RKO (cell line): ENCODE measurements at places on chromosomes 5 and 9.
A peak's percentile ranks its signal among the peaks of the same experiment; 100 is the strongest.

DNA sequence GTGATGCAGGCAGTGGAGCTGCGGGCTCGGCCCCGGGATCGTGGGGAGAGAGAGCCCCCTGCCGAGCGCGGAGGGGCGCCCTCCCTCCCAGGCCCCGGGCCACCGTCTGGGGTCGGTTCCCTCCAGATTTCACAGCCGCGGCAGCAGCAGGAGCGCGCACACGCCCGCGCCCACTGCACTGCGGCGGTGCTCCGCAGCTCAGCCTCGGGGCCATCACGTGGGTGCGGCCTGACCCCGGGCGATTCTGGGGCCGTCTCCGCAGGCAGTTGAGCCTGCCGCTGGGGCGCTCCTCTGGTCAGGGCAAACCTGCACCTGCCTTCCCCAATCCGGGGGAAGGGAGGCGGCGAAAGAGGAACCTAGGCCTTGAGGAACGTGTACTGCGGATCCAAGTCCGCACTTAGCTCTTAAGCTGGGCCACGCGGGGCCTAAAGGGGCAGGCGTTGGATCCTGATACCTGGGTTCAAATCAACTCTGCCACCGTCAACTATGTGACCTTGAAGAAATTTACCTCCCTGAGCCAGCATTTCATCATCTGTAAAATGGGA, 9.4 kb upstream of the DELE1 start:
- DNase-seq: no peak

- DNase-seq: no peak
Measured at GRCh38 chr5:136527311-136527710, 162.0 kb upstream of the TRPC7 start.

DNA sequence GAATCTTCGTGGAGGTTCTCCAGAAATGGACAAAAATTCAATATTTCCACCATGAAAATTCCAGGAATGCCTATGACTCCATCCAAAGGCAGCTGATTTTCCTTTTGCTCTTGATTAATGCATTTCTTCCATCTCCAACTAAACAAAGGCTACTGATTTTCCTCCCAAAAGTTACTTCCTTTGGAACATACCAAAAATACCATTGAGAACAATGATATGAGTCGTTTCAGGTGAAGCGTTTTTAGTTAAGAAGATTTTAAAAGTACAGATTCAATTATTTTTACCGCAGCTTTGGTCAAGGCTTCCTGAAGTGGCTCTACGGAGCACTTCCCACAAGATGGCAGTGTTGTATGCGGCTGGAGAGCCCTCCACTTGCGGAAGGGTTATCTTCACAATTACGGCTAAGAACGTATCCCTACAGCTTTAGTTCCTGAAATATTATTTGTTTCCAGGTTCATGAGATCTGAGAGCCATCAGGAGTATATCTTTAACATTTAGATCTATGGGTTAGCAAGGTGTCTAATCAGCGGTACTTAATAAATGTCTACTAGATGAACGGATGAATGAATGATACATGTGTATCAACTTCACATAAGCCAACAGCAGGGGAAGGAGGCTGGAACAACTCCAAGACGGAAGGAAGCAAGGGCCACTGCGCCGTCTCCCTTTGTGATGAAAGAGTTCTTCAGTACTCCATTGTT, 35.9 kb upstream of the ARSB start:
- DNase-seq: peak; percentile 52

GRCh38 chr5:76801803-76802195, 17.0 kb upstream of the F2RL1 start:
- DNase-seq: no peak

GRCh38 chr5:33362915-33363314, 77.8 kb upstream of the TARS1 start:
- no peak for DNase-seq

GRCh38 chr9:125920402-125920801, 173.2 kb downstream of the PBX3 start:
- DNase-seq: no peak

DNA sequence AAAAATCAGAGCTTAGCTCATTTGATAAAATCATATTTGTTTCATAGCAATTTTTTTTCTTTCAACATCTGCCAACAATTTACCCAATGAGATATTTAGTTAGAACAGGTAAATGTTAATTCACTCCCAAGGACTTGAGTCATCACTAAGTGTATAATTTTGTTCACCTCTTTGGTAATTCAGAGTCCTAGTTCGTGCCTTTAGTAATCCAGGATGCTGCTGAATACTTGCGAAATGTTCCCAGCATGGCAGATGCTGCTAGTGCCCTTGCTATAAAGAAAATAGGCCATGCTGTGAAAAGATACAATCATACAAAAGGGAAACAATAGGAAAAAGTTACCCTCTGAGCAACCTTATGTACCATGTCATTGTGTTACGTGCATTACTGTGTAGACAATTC, 210.5 kb downstream of the CSNK1G3 start:
- DNase-seq: no peak

DNA sequence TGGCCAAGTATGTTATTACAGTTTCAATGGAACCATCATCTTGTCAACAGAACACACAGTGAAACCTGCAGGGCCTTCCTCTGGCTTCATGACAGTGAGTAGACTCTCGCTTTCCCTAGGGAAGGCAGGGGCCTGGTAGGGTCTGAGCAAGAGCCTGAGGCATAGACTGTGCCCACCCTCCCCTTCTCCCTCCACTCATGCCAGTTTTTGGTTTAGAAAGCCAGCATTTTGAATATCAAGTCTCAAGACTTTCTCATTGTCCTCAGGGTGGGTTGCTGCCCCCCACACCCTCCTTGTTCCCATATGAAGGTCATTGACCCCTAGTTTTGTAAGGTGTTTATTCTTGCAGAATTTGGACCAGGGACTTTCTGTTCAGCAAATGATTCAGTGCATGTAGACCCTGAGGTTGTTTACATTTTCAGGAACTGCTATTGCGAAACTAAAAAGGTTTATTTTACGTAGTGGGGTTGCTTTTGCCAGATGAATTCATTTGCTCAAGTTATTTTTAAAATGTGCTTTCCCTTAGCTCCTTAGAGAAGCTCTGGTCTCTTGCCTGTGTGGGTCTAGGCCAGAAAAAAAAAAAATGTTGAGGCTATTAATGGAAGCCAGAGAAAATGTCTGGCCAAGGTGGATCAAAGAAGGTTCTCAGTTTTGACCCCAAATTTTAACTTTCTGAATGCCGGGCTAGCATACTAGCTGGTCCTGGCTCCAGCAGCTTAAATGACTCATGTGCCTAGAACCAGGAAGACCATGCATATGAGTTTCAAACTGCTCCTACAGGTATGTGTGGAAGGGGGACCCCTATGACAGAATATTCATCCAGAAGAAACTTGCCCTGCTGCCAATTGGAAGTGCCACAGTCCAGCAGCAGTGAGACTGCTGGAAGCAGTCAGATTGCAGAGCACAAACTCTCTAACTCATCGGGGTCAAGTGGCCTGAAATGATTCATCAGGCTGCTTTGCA, 10.1 kb upstream of the MOB3B start:
- DNase-seq: no peak

- DNase-seq: no peak
Measured at GRCh38 chr9:91896513-91897121, 53.4 kb downstream of the ROR2 start.

DNA sequence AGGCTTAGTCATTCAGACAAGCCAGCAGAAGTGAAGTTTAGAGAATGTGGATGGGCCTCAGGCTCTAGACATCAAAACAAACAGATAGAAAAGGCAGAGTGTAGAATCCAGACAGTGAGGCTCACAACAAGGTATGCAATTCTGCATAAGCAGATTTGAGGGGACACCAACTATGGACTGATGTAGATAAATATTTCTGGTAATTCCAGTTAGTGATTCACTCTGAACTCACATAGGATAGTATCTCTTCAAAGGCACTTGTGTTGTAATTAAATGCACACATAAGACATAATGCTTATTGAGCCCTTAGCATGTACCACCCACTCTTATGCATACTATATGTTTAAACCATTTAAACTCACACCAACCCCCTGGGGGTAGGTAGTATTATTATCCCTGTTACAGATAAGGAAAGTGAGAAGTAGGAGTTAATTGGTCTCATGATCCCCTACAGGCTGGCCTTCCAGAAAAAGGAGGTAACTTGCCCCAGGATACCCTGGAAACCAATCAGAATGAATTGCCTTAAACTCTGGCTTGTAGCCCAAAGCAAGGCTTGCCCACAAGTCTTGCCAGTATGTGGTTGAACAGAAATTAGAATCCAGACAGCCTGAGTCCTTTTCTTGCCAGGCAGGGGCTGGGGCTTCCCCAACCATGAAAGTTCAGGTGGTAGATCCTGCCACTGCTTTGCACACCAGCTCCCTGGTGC, 39.5 kb upstream of the HSPB3 start:
- DNase-seq: no peak

DNA sequence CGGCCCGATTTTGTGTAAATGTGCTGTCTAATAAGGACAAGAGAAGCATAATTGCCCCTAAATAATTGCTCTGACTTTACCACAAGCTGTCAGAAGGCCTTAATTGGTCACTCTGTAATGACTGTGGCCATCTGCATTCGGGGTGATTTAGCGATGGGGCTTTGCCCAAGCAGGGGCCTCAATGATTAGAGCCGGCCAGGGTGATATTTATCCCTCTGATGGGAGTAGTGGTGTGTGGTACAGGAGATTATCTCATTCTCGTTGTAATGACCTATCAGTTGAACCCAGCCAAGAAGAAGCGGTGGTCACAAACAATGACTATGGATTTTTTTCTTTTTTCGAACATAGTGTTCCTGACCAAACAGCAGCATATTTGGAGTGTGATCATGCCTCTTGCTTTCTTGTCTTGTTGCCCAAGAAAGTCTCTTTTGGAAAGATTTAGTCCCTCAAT, 72.0 kb upstream of the SAP30L start:
- no peak for DNase-seq

DNA sequence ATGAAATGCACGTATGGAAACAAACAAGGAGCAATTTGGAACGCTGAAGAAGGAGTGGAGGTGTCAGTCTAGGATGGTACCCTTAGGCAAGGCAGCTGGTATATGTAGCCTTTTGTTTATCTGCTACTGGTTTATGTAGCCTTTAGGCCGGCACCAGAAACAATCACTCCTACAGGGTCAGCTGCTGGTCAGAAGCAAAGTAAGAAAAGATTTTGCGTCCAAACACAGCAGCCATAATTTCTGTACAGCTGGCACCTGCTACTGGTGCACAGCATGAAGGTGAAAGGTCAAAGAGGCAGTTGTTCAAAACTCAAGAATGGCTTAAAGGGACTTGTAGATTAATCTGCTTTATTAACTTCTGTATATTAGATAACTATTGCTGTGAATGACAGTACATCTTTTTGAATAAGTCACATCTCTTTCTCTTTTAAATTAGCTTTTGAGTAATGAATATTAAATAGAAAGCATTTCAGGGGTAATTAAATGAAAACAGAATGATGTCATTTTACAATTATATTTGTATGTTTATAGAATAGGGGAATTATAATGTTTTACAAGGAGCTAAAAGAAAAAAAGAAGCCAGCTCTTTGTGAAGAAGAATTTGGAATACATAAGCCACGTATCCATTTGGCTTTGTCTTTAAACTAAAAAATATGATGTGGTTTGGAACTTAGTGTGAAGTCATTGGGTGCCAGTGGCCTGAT, 33.1 kb upstream of the TLX3 start:
- no peak for DNase-seq

DNA sequence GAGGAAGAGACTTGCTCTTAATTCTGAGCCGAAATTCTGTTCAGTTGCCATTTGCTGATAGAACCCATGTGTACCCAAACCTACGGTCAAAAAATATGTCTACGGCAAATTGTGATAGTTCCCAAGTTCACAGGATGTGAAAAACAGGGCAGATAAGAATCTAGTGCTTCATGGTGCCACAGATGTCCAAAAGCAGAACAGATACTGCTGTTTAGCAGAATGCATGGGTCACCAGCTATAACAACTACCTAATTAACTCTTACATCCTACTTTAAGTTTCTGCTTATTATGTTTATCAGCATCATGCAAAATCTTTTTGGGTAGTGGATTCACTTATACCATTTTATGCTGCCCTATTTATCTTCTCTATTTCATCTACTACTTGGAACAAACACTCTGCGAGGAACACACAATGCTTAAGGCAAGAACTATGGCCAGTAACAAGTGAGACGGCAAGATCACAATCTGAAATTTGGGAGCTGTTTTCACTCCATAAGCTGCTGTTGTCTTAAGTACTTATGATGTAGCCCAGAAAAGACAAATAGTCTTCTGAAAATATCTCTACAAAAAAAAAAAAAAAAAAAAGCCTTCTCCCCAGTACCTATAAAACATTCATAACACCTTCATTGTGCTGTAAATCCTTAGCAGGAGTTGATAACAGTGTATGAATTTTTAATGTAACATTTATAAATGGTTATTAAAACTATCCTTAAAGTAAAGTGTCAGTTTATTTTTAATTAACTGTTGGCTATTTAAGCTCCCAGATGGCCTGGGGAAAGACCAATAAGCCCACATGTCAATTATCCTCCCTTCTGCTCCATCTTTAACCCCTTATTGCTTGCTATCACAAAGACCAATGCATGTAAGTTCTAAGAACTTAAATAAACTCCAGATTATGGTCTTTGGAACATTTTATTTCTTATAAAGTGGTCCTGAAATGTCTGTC, 232.3 kb downstream of the TLR4 start:
- no peak for DNase-seq

DNA sequence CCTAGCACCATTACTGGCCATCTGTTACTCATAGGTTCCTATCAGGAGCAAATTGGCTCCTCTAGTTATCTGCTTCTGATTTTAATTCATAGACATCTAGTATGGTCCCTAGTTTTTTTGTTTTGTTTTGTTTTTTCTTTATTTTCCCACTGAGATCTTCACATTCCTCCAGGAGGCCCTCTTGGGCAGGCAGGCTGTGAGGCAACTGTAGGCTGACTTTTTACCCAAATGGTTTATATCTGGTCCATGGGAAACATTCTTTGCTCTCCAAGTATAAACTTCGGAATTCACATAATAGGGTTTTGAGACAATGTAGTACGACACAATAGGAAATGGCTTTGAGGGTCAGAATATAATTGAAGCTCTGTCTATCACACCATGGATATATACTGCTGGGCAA, 250.9 kb upstream of the DAB2 start:
- no peak for DNase-seq

DNA sequence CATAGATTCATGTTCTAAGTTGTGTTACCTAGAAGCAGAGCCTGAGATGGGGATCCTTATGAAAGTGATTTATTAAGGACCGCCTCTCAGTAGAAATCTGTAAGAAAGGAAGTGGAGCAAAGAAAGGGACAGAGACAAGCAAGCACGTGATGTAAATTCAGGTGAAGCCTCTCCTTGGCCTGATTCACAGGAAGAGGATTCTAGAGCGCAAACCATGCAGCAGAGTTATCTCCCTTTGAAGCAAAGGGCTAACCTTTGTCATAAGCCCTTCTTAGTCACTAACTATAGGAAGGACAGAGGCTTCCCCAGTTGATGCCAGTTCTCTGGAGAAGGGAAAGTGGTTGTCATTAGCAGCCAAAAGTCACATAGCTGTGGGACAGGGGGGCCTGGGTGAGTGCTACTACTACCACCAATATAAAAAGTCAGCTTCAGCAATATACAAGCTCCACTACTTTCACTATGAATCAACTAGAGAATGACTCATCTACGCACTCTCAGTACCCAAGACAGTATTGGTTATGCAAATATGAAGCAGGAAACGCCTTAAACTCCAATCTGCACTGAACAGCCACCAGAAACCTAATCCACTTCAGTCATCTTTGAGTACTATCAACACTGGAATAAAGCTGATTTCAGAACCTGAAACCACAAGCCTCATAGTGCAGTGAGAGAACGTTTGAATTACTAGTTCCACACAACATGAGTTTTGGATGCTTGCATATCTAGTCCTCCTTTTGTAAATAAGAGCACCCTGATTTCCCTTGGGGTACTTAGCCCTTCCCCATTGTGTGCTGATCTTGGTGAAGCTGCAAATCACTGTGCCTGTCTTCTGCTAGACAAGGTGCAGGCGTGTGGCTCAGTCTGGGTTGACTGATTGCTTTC, 162.7 kb downstream of the ZNF608 start:
- DNase-seq: peak; percentile 54
